Bone marrow (tissue), 2 donors: ENCODE measurements at places on chromosomes 3 and 15.
A peak's percentile ranks its signal among the peaks of the same experiment; 100 is the strongest.

- DNase-seq, result no peak
Measured at GRCh38 chr3:128917291-128917690, 37.9 kb downstream of the ACAD9 start.

GRCh38 chr15:44591326-44591725 lies 54.4 kb downstream of the EIF3J start:
- DNase-seq, result no peak

GRCh38 chr15:82680200-82681102 lies 29.2 kb downstream of the AP3B2 start:
- DNase-seq, result no peak

GRCh38 chr3:60053526-60054265 lies 1003.9 kb upstream of the CFAP20DC start:
- DNase-seq, result peak; percentile 5

DNA sequence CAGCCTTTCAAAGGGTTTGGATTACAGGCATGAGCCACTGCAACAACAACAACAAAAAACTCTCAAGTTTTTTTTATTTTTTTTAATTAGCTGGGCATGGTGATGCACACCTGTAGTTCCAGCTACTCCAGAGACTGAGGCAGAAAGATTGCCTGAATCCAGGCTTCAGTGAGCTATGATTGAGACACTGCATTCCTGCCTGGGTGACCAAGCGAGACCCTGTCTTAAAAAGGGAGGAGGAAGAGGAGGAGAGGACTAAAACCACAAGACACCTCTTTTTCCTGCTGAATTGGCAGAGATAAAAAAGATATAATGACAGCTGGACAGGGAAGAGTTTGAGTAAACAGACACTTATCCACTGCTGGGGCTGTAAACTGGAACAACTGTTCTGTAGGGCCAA lies 22.7 kb upstream of the CHRNB4 start:
- DNase-seq, result no peak

GRCh38 chr3:134605556-134605955 lies 45.3 kb downstream of the KY start:
- no peak for DNase-seq

GRCh38 chr15:98888820-98889479 lies 118.6 kb downstream of the PGPEP1L start:
- DNase-seq, result no peak

GRCh38 chr15:31202953-31203352 lies 101.4 kb upstream of the TRPM1 start:
- no peak for DNase-seq

- DNase-seq, result no peak
Measured at GRCh38 chr3:178075344-178075743, 460.9 kb upstream of the KCNMB2 start.

GRCh38 chr3:196273655-196274054 lies 13.9 kb downstream of the PCYT1A start:
- DNase-seq, result no peak

- no peak for DNase-seq
Measured at GRCh38 chr15:38545179-38545578, 19.4 kb downstream of the RASGRP1 start.
